ENCODE measurements at places on chromosomes 3 and 15.

GRCh38 chr15:78069052-78069414, 8.5 kb downstream of the TBC1D2B start:
- no peak for DNase-seq

- DNase-seq = no peak
These were observed 44.3 kb upstream of the UBE2E1 start for GRCh38 chr3:23761440-23761896.

GRCh38 chr3:6392123-6392522, 468.8 kb upstream of the GRM7 start:
- DNase-seq = no peak

- DNase-seq = no peak
These were observed 211.6 kb upstream of the LRRN1 start for GRCh38 chr3:3587647-3587972.

GRCh38 chr3:105700575-105700974, 168.2 kb downstream of the CBLB start:
- no peak for DNase-seq

GRCh38 chr15:77069521-77070121, 1.3 kb downstream of the TSPAN3 start:
- DNase-seq = no peak

DNA sequence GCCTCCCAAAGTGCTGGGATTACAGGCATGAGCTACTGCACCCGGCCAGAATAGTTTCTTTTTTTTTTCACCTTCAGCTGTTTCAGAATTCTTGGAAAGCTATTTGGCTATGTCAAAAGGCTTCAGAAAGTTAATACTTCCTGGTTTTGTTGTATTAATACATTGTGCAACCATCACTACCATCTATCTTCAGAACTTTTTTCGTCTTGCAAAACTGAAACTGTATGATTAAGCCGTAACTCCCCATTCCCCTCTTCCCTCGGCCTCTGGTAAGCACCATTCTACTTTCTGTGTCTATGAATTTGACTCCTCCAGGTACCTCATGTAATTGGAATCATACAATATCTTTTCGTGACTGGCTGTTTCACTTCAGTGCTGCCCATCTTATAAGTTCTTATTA, 5.2 kb upstream of the NOX5 start:
- DNase-seq = no peak

- no peak for DNase-seq
These were observed 31.2 kb upstream of the PTX3 start for GRCh38 chr3:157405457-157405856.

GRCh38 chr3:181752202-181752671, 40.5 kb downstream of the SOX2 start:
- DNase-seq = no peak

DNA sequence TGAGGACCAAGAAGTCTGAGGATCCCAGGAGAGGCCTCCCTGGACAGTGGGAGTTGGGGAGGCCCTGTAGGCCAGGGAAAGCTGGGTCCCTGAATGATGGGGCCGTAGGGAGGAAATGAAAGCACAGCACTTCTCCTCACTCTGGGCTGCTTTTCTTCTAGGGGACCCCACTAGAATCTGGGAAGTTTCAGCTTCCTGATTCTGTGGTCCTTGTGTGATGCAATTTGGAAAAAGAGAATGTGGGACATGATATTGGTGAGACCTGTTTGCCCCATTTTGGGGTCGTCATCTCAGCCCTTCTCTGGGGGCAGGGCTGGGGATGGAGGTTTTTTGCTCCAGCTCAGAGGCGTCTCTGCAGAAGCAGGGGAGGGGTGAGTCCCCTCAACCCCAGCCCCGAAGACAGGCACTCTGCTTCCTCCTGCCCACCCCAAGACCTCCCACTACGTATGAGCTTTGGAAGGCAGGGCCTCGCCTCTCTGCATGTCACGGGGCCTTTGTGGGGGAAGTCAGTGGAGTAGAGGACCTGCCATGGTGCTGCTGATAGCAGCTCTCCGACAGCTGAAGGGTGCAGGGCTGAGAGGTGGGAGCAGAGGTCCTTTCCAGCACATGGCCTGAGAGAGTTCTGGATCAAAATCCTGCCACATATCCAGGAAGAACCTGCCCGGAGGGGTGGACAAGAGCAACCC, 1.5 kb upstream of the SNX22 start:
- no peak for DNase-seq

- DNase-seq = no peak
These were observed 1283.7 kb downstream of the OTOL1 start for GRCh38 chr3:162780313-162780712.

GRCh38 chr3:152374262-152374990, 105.7 kb downstream of the MBNL1 start:
- no peak for DNase-seq

DNA sequence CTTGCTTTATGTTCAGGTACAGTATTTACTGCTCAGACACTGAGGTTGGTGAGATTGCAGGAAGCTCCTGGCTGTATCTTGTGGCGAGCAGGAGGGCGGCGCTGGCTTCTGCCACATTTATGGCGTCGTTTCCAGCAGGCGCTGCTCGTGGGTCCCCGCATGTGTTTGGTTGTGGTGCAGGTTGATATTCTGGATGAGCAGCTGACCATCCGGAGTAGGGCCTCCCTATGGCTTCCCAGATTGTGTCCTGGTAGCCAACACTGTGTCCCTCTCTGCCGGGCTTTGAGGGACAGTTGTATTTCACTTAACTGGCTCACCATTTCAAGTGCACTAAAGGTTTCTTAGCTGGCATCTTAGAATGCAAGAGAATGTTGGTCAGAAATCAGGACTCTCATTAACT, 386.5 kb upstream of the TPM1 start:
- no peak for DNase-seq

- no peak for DNase-seq
These were observed 133.6 kb upstream of the ARPP21 start for GRCh38 chr3:35505772-35506171.

DNA sequence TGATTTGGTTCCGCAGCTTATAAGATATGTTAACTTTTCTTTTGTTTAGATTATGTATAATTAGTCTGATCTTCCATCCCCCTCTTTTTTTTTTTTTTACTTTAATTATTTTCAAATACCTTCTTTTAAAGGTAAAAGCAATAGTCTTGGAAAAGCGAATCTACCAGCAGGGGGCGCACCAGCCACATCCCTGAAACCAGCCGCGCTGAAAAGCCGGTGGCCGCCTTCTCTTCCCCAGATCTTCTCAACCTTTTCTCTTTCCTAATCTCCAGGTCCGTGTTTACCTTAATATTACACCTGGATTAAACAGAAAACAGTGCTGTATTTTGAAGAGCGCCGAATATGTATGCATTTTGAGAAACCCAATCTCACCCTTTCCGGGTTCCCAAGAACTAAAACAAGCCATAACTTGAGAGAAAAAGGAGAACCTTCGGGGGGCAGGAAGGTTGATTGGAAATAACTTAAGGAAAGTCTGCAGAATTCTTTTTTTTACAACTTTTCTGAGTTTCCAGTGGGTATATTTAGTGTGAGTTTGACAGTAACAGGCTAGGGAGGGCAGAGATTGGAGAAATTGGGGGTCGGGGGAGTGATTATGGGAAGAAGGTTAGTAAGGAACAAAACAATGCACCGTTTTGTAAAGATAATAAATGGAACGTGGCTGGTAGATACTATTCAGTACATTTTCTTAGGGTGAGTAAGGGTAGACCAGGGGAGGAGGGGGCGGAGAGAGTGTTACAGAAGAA, 2.0 kb upstream of the SOX2 start:
- peak; percentile 53 for DNase-seq

GRCh38 chr3:185992831-185993374, 55.1 kb upstream of the TRA2B start:
- DNase-seq = no peak

DNA sequence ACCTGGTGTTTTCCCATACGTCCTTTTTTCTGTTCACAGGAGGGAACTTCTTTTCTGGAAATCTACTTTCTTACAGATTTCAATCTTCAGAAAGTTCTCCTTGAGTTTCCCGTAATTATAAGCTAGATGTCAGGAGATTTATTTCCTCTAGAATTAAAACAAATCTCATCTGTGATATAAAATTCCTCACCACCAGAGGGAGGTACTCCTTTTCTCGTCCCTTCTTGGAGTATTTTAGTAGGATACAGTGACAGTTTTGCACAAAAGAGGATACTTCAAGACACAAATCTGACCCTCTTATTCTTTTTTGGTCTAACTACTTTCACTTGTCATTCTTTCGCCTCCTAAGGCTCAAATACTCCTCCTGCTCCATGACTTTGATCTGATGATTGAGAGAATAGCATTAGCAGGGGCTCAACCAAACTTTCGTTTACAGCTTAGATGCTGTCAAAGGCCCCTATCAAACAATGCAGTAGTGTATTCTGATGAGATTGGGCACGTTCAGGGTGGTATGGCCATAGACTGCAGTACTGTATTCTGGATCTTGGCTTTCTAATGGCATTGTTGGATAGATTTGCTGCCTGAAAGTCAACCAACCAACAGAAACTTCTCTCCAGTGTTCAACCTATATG, 38.0 kb downstream of the TMEM41A start:
- DNase-seq = no peak

- no peak for DNase-seq
These were observed 52.1 kb downstream of the GATM start for GRCh38 chr15:45326280-45326679.

DNA sequence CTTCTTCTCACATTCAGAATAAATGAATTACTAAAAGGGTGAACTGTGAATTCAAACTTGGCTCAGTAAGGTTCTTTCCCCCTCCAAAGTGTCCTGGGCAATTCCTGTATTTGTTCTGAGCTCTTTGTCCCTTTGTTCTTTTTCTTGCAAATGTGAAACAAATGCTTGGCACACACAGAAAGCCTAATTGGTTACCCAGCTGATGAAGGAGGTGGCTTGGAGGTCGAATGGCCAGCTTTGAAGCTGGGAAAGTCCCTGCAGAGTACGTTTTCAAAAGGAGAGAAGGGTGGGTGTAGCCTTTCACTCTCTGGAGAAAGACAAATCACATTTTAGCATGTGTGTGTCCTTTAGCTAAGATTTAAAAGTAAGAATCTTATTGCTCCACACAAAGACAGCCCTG, 154.4 kb downstream of the PEX5L start:
- no peak for DNase-seq

DNA sequence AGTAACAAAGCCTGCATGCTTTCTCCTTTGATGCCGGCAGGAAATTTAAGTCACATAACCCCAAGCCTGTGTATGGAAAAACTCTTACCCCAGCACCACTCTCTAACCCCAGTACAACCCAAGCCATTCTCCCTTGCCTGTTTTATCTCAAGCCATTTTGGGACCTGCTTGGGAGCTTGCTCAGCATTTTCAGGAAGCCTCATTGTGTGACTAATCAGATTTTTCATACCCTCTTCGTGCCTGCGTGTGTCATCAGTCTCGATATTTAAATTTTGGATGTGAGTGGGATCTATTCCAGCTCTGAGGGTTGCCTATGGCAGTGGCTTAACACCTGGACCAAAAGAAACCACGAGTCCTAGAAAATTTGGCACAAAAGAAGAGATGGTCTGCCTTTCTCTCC, 426.2 kb downstream of the SQOR start:
- no peak for DNase-seq

DNA sequence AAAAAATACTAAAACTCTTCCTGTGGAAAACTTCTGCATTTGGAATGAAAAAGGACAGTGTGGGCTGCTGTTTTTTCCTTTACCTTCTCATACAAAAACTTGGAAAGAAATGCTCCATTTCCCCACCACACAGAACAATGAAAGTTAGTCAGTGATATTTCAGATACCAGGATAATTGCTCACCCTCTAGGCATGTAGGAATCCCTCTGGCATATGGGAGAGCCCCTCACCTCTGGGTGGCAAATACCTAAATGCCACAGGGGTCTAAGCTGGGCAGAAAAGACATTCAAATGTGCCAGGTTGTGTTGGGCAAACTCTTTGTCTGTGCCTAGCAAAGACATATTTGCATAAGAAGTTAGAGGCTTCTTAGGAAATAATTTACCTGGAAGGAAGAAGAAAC, 560.3 kb upstream of the NR2F2 start:
- DNase-seq = no peak

DNA sequence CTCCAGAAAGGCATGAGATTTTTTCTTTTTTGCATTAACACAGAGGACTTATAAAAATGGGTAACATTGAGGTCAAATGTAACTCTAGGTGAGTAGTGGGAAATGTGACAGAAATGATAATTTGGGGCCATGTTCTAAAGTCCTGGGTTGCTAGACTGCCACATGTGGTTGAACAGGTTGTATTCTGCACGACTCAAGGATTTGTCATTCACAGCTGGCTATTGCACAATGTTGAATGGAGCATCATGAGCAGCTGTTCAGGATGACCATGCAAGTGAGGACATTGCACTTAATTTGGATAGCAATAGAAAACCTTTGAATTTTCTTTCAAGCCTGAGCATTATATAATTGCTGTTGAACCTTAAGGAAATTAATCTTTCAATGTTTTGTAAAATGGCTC, 396.6 kb downstream of the NAALADL2 start:
- DNase-seq = no peak

- DNase-seq = no peak
These were observed 257.7 kb upstream of the PEX5L start for GRCh38 chr3:180294282-180295027.

GRCh38 chr3:71360180-71360579, 223.3 kb downstream of the FOXP1 start:
- no peak for DNase-seq

DNA sequence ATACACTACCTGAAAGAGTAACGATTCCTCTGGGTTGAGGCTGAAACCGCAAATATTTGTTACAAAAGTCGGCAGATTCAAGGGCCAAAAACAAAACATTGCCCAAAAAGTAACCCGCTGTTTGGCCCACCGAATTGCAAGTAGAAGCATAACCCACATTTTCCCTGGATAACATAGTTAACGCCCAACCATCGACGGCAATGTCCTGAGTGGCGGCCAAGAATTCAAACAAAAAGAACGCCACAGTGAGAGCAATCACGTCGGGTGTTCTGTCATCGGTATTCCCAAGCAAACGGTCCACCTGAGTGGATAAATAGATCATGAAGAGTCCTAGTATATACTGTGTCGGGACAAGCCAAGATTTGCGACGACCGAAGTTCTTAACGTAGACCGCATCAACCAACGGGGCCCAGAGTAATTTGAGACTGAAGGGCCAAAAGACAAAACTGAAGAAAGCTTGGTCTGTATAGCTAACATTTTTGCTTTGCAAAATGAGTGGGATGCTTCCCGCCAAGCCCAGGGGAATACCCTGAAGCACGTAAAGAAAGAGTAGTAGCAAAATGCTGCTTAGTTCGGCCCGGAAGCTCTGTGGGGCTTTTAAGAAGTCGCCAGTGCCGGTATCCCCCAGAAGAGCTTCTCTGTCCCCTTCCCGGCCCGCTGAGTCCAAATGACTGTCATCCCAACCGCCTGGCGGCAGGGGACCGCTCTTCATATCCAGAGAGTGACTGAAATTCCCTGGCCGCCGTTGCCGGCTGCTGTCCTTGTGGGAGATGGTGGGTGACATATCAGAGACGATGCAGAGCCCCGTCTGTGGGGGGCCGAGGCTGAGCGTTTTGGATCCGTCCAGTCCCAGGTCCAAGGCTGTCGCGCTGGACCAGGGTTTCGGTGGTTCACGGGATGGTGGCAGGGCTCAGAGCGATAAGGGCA, 750 bp downstream of the SLC33A1 start:
- DNase-seq = no peak

GRCh38 chr15:44087578-44088465, 107.2 kb downstream of the FRMD5 start:
- no peak for DNase-seq

- DNase-seq = no peak
These were observed 69.8 kb upstream of the EOMES start for GRCh38 chr3:27791956-27792355.
